Activated CD8-positive, alpha-beta memory T cell treated with anti-CD3 and anti-CD28 coated beads for 24 hours (primary cell): ENCODE measurements at places on chromosomes 4 and X.

GRCh38 chrX:41468647-41469323 is 21.6 kb downstream of the NYX start:
- no peak for DNase-seq

DNA sequence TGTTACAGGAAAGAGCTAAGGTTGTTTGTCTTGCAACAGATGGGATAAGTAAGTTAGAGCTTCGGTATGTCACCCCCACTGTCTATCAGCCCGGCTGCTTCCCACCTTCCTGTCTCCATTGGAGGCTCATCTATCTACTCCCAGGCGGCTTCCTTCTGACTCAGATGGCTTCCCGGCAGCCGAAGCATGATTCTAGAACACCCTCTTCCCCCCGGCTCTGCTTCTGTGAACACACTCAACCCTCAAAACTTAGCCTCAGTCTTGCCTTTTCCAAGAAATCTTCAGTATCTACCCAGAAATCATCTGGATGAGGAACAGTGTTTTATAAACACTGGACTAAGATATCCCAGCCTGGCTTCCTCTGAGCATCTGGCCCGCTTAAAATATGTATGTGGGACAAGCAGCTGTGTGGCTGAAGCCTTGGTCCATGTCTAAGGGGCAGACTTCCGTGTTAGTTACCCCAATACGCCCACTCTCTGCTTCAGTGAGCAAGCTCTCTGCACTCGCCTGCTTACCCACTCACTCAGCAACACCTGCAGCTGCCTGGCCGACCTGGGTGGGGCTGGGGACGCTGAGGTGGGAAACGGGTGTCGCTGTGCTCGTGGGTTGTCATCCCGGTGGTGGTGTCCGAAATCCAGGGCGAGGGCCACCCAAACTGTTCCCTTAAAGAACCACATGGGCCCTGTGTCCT is 12.0 kb upstream of the SLC2A9 start:
- DNase-seq = no peak

GRCh38 chr4:62670514-62670913 is 1470.4 kb downstream of the ADGRL3 start:
- no peak for DNase-seq

DNA sequence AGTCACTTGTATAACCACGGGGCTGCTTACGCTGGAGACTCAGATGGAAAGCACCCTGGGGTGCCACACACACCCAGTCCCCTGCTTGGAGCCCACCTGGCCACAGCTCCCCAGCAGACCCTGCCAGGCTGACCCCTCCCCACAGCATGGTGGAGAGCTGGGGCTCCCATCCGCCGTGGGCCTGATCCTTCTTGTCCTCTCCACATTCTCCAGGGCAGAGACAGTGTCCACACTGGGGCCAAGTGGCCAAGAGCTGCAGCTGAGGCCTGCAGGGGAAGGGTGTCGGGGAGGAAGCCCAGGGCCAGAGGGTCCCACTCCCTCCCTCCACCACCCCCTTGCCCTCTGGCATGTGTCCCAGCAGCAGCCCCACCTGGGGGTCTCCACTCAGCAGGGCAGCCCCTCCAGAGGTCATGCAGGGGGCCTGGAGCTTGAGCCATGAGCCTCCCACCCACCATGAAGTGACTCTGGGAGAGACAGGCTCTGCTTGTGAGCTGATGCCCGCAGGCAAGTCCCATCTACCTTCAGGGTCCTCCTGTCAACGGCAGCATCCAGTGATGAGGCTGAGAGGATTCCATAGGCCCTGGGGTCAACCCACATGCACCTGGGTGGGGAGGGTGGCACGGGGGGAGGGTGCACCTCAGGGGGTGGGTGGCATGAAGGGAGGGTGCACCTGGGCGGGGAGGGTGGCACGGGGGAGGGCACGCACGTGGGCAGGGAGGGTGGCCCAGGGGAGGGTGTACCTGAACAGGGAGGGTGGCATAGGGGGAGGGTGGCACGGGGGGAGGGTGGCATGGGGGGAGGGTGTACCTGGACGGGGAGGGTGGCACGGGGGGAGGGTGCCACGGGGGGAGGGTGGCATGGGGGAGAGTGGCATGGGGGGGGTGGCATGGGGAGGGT is 56.4 kb downstream of the FAM53A start:
- no peak for DNase-seq

DNA sequence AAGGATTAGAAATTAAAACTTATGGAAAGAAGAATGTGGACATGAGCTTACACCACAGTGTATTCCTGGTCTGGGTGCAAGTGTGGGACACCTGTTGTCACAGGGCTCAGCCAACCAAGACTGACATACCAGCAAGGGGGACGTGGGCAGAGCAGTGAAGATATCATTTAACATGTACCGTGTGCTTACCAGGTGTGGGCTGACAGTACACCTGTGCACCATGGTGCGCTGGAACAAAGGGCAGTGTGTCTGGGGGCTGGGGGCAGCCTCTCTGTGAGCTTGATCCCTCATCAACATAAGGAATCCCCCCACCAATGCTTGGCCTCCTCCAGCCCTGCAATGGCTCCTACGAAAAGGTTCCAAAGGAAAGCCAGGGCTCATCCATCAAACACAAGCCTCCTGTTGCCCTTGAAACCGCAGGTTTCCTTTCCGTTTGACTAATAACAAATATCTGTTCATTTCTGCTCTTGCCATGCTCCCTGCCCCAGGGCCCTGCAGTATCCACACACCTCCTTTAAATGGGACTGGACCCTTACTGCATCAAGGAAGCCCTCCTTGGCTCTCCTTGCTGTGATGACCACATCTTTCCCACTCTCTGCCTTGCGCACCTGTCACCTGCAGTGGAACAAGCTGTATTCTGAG is 16.7 kb downstream of the EVC2 start:
- no peak for DNase-seq

- DNase-seq = no peak
Observed at GRCh38 chrX:135528254-135528653, 7.8 kb downstream of the INTS6L start.

- DNase-seq = no peak
Observed at GRCh38 chr4:81049907-81050306, 19.4 kb downstream of the BMP3 start.

DNA sequence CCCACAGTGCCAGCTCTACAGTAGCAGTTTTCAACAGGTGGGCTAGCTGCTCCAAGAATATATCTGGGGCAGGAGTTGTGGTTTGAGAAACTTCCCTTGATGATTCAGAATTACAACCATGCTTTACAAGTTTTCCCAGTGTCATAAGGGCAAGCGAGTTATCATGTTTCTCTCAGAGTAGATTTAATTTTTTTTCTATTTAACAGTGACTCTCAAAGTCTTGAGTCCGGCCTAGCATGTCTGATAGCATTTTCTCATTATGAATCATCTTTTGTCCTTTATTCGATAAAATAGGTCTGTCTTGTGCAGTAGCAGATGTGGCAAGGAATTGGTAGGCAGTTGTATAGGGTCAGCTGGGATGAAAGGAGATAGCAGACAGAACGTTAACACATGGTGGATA is 62.2 kb upstream of the SPANXD start:
- no peak for DNase-seq

- DNase-seq = no peak
Observed at GRCh38 chr4:169340834-169341233, 70.1 kb upstream of the SH3RF1 start.

DNA sequence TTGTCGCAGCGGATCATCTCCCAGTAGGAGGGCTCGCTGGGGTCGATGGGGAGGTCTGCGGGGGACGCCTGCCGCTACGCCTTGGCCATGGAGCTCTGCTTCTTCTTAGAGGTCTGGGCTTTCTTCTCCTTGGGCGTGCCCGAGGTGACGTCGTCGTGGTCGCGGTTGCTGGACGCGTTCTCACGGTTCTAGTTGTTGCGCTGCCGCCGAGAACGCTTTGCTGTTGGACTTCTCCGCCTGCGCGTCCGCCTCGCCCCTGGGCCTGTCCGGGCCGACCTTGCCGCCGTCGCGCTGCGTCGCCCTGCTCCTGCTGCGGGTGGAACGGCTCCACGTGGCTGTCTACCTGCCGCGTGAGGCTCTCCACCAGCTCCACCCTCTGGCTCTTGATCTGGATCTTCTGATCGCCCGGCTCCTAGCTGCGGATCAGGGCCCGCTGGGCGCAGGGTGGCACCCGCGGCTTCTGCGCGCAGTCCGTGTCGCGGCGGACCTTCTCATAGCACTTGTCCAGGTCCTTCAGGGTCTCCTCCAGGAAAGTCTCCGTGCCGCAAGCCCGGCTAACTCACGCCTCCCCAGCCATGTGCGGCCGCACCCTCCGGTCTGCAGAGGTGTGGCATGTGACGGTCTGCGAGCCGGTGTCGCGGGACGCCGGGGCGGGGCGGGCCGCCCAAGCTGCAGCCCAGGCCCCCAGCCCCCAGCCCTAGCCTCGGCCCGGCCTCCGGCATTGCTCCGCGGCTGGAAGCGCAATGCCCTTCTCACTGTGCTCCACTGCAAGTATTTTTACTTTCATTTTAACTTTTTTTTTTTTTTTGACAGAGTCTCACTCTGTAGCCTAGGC is 40.5 kb upstream of the OGT start:
- DNase-seq = peak; percentile 78

GRCh38 chr4:36310216-36310615 is 28.8 kb downstream of the DTHD1 start:
- DNase-seq = no peak

- DNase-seq = no peak
Observed at GRCh38 chr4:4677556-4678522, 136.0 kb upstream of the STX18 start.
